ENCODE measurements at places on chromosomes 1 and 21.

DNA sequence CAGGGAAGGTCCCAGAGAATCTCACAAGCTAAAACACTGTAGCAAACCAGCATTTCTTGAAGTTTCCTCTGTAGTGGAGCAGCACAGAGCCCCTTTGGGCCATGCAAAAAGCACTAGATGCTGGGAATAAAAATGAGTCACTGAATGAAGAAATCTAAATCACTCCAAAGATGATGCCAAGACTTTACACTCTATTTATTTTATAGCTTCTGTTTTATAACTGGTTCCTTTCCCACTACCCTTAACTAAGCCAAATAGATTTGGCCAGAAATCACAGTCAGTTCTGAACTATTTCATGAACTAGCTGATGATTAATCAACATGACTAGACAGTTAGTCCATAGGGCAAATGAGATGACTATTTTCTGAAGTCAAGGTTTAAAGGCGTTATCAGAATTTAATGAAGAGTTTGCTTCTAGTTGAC lies 89.5 kb downstream of the SCMH1 start:
- no peak for DNase-seq

GRCh38 chr1:25198663-25199252 lies 33.5 kb downstream of the SYF2 start:
- DNase-seq = no peak

- DNase-seq = no peak
These were observed 7.9 kb upstream of the KAZN start for GRCh38 chr1:14590411-14591180.

DNA sequence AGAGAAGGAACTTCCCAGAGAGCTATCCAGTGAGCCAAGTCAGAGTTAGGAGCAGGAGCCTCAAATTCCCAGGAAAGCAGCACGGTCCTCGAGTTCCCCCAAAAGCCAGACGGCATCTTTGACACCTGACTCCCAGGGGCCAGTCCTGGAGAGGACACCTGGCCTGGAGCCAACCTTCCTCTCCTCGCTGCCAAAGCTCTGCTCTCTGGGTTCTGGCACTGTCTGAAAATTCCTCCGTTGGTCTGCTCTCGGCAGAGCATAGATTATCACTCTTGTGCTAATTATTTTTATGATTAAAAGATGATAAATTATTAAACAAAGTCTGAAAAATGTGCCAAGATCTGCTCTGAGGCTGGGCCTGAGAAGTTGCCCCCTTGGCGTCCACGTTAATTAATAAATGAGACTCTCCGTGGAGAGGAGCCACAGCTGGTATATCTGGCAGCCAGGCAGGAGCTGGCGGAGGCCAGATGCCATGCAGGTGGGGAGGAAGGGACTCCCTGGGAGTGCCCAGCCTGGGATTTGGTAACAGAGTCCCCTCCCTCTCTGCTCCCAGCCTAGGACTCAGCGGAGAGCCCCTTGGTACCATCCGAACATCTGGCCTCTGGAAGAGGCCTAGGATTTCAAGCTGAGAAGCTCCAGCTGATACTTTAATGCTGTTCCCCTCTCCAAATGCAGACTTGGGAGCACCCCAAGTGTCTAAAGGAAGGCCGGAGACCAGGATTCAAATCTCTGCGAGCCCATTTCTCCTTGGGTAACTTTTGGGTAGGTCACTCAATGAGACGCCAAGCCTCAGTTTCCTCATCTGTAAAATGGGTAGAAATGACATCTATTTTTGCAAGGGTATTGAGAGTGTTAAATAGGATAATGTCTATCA lies 163.7 kb upstream of the POU3F1 start:
- DNase-seq = no peak

- no peak for DNase-seq
These were observed 15.3 kb upstream of the RNF187 start for GRCh38 chr1:228471762-228472398.

- DNase-seq = no peak
These were observed 3.8 kb upstream of the RGSL1 start for GRCh38 chr1:182446033-182446669.

- no peak for DNase-seq
These were observed 70.9 kb downstream of the PCP4 start for GRCh38 chr21:39938086-39938625.

DNA sequence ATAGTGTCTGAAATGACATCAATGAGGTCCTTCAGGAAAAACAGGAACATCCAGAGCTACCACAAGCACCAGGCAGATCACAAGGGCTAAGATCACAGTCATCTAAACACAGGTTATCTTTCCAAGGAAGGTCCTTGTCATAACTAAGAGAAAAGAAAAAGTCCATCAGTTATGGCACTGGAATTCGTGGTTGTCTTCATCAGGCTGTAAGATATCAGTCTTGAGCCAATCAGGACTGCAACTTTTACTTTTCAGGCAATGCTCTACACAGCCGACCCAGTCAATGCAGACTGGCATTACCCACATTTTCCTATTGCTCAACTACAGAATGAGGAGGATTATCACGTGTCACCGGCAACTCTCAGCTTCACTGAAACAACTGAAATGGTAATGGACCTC lies 26.4 kb downstream of the SORT1 start:
- DNase-seq = no peak
